ENCODE measurements at places on chromosomes 2 and 18.

DNA sequence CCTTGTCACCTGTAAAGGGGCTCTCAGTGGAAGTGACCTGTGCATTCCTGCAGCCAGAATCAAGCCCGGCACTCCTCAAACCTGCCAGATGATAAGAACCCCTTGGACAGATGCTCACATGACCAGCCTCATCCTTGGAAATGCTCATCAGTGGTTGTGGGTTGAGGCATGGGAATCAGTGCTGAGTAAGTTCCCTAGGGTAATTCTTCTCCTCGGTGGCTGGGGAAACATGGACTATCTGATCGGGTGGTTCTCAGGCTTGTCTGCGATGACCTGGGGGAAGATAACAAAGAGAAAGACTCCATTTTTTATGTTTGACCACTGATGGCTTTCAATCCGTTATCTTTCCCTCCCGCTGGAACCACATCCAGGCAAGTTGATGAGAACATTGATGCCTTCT lies 84.0 kb downstream of the SPP2 start:
- DNase-seq: no peak

- DNase-seq: no peak
These were observed 35.2 kb upstream of the LDLRAD4 start for GRCh38 chr18:13183359-13183758.

- DNase-seq: no peak
These were observed 47.4 kb downstream of the MFSD6 start for GRCh38 chr2:190455358-190456095.

- no peak for DNase-seq
These were observed 39.7 kb downstream of the ANXA4 start for GRCh38 chr2:69781321-69782248.

GRCh38 chr2:59005836-59006615 lies 764.9 kb upstream of the FANCL start:
- DNase-seq: no peak

DNA sequence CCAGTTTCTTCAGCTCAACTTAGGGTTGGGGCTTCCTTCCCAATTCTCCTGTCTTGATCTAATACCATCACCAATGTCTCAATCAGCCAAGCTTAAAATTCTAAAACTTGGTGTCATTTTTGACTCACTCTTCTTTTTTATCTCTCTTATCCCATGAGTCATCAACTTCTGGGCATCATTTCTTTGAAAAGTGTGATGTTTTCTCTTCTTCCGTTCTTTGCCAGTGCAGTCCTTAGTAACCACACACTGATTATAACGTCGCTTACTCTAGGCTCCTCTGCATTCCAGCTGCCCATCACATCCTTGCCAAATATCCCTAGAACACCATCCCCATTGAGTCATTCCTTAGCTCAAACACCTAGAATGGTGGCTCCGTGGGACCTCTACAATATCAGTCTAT lies 27.4 kb upstream of the MRO start:
- DNase-seq: no peak

DNA sequence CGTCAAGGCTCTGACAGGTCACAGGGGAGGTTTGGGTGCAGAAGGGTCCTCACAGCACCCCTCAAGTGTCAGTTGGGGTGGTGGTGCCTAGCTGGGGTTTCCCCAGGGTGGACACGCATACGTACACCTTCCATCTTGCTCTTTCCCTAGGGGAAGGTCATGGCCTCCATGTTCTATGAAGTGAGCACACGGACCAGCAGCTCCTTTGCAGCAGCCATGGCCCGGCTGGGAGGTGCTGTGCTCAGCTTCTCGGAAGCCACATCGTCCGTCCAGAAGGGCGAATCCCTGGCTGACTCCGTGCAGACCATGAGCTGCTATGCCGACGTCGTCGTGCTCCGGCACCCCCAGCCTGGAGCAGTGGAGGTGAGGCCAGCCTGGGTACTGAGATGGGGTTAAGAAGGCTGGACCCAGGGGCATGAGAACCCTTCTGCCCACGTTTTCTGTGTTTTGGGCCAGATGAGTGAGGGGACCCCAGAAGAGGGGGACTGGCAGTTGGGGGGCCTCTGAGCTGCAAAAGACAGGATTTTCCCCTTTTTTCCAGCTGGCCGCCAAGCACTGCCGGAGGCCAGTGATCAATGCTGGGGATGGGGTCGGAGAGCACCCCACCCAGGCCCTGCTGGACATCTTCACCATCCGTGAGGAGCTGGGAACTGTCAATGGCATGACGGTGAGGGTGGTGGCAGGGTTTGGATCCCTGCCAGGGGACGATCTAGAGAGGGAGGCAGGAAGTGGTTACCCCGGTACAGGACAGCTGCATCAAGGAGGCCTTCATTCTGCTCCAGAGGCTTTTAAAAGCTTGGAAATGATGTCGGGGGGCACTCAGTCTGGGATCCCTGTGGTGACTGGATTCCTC lies 20.9 kb downstream of the SLC30A3 start:
- DNase-seq: no peak

- DNase-seq: no peak
These were observed 39.1 kb upstream of the B3GNT7 start for GRCh38 chr2:231356466-231356844.

GRCh38 chr2:231542136-231542535 lies 11.9 kb upstream of the NMUR1 start:
- DNase-seq: no peak

GRCh38 chr2:128617661-128618060 lies 299.0 kb upstream of the HS6ST1 start:
- DNase-seq: no peak

DNA sequence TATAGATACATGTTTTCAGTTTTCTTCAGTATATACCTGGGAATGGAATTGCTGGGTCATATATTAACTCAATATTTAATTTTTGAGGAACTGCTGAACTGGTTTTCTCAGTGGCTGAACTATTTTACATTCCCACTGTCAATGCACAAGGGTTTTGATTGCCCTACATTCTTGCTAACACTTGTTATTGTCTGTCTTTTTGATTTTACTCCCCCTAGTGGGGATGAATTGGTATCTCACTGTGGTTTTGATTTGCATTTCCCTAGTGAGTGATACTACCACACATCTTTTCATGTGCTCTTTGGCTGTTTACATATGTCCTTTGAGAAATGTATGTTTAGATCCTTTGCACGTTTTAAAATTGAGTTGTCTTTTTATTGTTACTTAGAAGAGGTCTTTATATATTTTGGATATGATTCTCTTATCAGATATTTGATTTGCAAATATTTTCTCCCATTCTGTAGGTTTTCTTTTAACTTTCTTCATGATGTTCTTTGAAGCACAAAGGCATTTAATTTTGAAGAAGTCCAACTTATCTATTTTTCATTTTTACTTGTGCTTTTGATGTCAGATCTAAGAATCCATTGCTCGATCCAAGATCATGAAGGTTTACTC lies 36.2 kb downstream of the ASB1 start:
- no peak for DNase-seq

DNA sequence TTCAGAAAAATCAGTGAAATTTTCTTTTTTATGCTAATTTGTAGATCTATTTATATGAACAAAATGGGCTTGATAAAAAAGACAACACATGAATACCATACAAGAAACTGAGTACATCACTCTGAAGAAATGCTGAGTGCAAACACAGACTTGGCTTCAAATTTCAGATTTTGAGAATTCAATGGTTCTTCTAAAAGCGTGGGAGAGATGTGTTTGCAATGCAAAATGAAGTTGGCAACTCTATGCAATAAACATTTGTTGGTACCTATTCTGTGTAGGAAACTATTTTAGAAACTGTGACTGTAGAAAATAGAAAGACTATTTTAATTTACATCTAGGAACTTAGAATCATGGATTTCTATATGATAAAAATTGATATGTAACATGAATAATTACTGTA lies 1834.1 kb upstream of the CELF4 start:
- no peak for DNase-seq

DNA sequence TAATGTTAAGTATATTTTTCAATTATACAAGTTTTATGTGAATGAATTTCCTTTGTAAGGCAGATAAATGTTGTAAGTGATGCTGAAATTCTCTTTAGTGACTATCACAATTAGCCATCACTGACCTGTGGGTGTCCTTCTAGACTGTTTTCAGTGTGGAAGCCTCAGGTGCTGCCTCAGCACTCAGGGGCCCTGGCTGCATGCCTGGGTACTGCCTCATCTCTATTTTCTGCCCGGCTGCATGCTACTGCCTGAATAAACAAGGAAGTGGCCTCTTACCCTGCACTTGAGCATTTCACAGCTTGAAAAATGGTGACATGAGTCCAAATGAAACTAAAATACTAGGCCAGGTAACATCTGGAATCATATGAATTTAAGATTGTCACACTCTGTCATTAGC lies 787.6 kb upstream of the SALL3 start:
- no peak for DNase-seq

DNA sequence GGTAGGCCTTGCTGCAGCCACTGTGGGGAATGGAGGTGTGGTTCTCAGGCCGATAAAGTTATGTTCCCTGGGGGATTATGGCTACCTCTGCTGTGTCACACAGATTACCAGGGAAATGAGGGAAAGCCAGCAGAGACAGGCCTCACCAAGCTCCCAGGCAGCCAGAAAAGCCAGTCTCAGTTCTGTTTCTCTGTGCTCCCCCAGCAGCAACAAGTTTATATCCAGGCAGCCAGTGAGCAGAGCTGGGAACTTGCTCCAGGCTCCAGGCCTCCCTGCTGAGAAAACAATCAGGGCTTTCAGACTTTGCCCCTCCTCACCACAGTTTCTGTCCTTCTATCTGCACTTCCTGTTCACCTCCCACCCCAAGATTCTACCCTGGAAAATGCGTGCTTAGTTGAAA lies 596.6 kb upstream of the GYPC start:
- DNase-seq: no peak

DNA sequence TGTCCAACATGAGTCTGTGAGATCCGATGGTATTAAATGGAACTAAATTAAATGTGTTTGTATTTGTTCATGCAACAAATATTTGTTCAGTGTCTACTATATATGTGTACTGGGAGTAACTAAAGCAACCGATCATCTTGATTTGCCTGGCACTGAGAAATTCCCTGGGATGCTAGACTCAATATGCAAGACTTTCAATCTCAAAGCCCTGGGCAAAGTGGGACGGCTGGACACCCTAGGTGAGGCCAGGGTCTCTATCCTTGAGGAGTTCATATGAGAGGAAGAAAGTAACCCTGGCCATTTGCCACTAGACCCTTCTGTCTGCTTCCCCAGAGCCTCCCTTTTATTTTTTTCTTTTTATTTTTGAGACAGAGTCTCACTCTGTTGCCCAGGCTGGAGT lies 44.0 kb upstream of the HPCAL1 start:
- peak; percentile 2 for DNase-seq

DNA sequence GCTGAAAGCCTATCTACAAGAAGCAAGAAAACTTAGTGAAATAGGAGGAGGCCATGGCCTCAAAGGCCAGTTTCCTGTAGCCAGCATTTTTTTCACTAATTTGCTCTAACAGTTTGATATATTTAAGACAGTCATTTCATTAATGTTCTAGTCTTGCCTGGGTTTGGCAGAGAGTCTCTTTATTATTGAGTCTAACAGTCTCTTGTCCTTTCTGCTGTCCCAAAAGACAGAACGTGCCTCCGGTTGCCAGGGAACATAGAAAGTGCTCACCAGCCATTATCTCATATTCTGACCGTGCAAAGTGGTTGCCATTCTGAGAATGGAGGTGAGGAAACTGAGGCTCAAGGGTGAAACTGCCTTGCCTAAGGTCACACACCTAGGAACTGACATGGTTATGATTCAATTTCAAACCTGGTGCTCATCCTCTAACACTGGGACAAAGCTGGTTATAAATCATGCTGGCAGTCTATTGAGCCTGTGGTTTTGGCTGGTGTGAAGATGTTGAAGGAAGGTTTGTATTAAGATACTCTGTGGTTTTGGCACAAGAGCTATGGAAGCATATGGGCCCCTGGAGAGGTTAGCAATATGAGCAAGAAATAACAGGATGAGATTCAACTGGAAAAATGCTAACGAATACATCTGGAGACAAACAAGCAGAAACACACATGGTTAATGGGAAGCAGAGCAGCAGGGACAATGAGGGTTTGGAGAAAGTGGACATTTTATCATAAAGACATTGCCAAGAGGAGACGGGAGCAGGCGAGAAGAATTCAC lies 903.3 kb upstream of the KLHL29 start:
- no peak for DNase-seq

DNA sequence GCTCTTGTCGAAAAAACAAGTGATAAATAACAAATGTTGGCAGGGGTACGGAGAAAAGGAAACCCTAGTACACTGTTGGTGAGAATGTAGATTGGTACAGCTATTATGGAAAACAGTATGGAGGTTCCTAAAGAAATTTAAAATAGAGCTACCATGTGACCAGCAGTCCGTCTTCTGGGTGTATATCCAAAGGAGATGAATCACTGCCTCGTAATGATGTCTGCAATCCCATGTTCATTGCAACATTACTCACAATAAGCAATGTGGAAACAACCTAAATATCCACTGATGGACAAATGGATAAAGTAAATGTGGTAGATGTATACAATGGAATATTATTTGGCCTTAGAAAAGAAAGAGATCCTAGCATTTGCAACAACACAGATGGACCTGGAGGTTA lies 50.6 kb downstream of the SLC16A14 start:
- no peak for DNase-seq

- no peak for DNase-seq
These were observed 107.2 kb downstream of the COPS8 start for GRCh38 chr2:237192881-237193280.

- no peak for DNase-seq
These were observed 383.9 kb downstream of the ARHGAP15 start for GRCh38 chr2:143513081-143513480.

GRCh38 chr2:206457188-206457634 lies 13.9 kb downstream of the ADAM23 start:
- DNase-seq: no peak

- no peak for DNase-seq
These were observed 135.3 kb downstream of the PARD3B start for GRCh38 chr2:204680576-204680975.

DNA sequence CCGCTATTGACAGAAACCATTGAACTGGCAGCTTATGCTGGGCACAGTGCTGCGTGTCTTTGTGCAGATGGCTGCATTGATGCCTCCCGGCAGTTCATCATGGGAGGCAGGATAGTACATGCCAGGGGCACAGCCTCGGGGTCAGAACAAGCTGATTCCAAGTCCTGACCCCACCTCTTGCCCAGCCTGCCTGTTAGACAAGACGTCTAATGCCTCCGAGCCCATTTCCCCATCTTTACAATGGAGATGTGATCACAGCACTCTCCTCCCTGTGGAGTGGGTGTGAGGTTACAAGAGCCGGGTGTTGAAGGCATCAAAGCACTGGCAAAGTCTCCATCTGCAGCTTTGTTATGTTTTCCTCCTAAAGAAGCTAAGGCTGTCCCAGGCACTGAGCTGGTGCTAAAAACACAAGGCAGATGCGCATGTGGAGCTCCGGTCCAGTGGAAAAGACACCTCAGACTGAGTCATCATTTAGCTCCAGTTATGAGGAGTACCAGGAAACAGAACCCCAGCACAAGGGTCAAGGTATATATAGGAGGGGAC lies 125.7 kb upstream of the EPAS1 start:
- DNase-seq: no peak

- no peak for DNase-seq
These were observed 60.8 kb downstream of the GPR39 start for GRCh38 chr2:132477436-132477835.
